Fibroblast of skin of right biceps (primary cell): ENCODE measurements at places on chromosomes 4 and X.

- no peak for DNase-seq
These were observed 25.6 kb downstream of the PPP2R2C start for GRCh38 chr4:6446538-6447451.

DNA sequence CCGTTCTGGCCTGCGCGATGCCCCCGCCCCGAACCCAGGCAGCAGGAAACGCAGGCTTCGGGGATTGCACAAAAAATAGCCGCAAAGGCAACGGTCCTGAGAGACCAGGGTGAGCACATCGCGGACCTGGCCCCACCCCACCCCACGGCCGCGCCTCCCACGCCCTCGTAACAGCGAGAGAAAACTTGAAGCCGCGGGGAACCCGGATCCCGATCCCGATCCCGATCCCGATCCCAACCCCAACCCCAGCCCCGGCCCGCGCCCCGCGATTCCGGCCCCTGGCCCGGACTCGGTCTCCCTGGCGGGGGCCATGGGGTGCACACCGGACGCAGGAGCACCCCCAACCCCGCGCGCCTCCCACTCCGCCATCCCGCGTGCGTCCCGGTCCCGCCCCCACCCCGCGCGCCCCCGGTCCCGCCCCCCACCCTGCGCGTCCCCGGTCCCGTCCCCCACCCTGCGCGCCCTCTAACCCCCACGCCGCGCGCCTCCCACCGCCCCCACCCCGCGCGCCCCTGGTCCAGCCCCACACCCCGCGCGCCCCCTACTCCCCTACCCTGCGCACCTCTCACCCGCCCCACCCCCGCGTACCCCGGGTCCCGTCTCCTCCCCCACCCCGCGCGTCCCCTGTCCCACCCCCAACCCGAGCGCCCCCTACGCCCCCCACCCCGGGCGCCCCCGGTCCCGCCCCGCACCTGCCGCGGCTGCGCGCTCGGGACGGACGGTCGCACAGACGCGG, 29.0 kb downstream of the NOP14 start:
- peak; percentile 26 for DNase-seq

GRCh38 chrX:100207331-100208024, 202.6 kb downstream of the PCDH19 start:
- DNase-seq: no peak

- DNase-seq: no peak
These were observed 29.4 kb downstream of the C4orf51 start for GRCh38 chr4:145709336-145709735.

- DNase-seq: peak; percentile 0
These were observed 736.1 kb upstream of the ADGRL3 start for GRCh38 chr4:60463857-60464502.

DNA sequence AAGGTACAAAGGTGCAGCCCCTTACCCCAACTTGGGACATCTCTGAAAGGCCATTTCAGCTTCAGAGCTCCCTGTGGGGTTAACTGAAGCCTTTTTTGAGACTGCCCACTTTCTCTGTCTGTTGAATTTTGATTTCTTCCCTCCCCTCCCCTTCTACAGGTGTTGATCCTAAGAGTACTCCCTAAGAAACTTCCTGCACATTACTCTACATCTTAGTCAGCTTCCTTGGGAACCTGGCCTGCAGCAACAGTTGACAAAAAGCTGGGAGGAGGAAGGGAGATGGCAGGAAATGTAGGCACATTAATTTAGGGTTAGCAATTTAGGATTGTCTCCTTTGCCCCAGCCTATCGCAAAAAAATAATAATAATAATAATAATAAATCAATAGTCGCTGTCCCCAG, 1.2 kb upstream of the IDS start:
- no peak for DNase-seq

DNA sequence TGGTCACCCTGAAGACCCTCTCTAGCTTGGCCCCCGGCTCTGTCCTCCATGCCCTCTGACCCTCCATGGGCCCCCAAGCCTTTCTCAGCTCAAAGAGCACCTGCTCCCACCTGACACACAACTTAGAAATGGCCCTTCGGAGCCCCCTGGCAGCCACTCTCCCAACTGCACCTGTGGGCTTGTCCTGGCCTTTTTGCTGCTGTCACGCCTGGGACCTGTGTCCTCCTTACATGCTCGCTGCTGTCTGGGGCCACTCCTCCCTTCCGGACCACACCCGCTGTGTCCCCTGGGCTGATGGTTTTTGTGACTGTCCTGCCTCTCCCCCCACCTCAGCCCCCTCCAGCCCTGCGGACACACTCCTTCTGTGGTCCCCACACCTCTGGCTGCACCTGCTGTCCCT, 106.2 kb upstream of the AFAP1 start:
- no peak for DNase-seq

DNA sequence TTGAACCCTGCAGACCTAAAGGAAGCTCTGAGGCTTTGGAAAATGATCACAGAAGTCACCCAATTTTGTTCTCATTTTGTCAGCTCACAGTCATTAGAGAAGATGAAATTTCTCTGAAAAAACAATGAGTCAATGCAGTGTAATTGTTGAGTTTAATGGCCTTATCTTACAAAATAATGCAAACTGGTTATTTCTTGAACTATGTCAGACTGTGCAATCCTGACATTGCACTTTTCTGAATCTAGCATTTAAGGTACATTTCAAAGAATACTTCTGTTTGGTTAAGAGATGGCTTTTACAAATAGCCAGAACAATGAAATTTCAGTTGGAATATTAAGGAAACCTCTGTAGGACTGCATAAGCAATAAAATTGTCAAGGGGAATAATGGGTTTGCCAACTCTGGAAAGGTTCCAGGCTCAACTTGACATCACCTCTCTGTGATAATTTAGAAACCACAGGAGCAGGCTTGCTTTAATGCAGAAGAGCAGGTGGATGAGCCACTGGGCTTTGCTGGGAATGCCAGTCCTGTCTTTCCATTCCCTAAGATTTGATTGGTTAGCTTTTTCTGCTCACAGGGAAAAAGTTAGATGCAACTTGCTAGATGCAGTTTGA, 222.8 kb downstream of the FRMPD4 start:
- peak; percentile 35 for DNase-seq

- DNase-seq: peak; percentile 69
These were observed 156.6 kb downstream of the FAM13A start for GRCh38 chr4:88900432-88900831.

DNA sequence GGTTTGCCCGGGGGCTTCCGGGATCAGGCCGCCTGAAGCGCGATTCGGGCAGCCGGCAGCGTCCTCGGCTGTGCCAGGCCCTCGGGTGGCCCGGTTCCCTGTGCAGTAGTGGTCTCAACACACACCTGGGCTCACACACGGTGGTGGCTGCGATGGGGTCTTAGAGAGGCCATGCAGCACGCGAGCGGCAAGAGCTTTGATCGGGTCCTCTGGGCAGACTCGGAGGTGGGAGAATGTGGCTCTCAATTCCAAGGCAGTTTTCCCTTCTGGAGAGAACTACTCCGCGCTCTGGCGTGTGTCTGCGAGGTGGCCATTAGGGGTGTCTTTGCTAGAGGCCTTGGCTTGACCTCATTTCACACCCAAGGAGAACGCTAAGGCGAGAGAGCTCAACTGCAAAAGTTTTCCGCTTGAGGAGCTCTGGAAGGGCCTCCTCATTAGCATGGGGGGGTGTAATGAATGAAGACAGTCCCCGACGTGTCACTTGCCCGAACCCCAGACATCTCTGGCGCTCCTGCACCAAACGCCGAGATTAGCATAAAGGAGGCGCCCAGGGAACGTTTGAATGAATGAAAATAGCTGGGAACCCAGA, 771 bp upstream of the RBPJ start:
- DNase-seq: peak; percentile 43

DNA sequence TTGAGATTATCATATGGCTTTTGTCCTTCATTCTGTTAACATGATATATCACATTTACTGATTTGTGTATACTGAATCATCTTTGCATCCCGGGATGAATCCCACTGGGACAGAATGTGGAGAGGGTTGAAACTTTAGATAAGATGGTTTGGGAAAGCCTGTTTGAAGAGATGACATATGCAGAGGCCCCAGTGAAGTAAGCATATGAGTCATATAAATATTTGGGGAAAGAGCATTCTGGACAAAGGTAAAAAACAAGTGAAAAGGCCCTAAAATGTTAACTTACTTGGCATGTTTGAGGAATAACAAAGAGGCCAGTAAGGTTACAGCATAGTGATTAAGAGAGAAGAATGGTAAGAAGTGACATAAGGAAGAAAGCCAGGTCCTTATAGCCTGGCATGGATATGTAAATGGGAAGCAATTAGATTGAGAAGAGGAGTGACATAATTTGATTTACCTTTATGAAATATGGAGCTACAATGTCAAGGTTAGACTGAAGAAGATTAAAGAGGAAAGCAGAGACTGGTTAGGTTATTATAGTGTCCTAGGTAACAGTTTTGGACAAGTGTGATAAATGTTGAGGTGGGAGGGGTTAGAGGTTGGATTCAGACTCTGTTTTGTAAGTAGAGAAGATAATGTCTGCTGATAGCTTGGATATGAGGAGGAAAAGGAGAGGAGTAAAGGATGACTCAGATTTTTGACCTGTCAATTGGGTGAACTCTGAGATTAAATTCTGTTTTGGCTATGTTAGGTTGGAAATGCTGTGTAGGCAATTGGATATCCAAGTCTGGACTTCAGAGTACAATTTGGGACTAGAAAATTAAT, 54.6 kb upstream of the DRP2 start:
- peak; percentile 49 for DNase-seq

DNA sequence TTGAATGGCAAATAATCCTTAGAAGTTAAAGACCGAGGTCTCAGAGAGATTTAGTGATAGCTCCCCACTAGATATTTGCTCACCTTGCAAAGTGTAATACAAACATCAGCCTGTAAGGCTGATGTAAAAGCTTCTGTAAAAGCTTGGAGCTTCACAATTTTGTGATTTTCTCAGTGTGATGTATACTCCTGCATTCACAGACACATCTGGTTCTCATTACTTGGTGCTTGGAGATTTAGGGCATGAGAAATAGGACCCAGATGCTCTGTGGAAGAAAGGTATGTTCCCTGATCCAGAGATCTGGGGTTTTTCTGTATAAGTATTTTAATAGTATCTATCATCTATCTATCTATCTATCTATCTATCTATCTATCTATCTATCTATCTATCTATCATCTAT, 1664.3 kb downstream of the C4orf33 start:
- DNase-seq: peak; percentile 5

DNA sequence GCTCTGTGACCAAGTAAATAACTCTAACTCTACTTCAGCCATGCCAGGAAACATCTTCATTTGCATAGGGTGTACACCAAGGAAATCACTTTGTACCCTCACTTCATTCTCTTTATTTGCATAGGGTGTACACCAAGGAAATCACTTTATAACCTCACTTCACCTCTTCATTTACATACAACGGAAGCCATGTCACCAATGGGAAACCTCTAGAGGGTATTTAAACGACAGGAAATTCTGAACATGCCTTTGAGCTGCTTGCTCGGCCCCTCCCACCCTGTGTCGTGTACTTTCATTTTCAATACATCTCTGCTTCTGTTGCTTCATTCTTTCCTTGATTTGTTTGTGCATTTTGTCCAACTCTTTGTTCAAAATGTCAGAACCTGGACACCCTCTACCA, 848.1 kb upstream of the FRG1 start:
- peak; percentile 46 for DNase-seq

DNA sequence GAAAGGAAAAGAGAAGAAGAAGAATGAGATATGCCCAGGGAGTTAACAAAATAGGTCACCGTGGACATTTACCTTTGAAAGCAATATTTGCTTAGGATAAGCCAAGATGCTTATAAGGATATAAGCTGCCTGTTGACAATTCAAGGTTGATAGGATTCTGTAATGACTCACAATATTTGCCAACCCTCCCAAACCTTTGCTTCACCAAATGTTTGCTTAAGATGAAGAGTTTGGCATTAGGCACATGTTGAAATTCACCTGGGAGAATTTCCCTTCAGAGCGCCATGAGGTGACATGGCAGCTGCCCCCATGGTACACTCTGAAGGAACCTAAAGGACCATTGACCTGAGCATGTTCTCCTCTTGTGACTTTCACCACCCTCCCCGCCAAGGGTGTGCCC, 4.6 kb downstream of the PALLD start:
- no peak for DNase-seq

GRCh38 chr4:76213415-76214176, at the start of gene SCARB2:
Gene SCARB2, minus strand, starts transcription at chr4:76213824. Its CDS starts 281 bp downstream, at chr4:76213543.
- peak; percentile 88 for DNase-seq

DNA sequence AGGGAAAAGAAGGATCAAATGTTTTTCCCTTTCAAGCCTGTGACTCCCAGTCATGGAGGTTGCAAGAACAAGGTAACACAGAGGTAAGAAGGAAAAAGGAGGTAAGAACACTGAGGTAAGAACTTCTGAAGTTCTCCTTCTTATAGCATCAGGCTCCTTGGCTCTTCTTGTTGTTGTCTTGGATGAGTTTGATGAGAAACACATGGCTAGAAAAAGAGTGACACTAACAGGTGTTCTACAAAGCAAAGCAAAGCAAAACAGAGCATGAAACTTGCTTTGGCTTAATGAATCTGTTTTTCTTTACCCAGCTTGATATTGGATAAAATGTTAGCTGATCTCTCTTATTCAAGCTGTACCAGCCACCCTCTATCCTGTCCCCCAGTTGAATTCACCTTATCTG, 231.2 kb upstream of the F9 start:
- no peak for DNase-seq

DNA sequence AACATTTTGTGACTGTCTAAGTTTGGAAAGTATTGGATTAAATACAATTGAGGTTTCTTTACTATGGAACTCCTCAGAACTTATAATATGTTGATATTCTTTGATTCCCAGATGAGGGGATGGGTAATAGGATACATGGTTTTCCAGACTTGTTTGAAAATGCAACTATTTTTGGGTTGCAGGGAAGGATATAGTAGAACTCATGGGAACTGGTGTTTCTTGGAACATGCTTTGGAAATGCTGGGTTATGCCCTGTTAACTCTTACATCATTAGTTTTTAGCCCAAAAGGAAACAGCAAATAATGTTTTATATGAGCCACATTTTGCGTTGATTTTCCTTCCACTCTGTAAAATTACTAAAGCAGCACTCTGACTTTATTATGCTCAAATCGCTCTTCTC, 41.9 kb downstream of the HPF1 start:
- no peak for DNase-seq

GRCh38 chr4:71857713-71858451, 74.0 kb upstream of the GC start:
- no peak for DNase-seq

GRCh38 chr4:10929818-10930217, 245.2 kb upstream of the CLNK start:
- DNase-seq: no peak
